Kasumi-1 (cell line): ENCODE measurements at places on chromosomes 3 and 15.

DNA sequence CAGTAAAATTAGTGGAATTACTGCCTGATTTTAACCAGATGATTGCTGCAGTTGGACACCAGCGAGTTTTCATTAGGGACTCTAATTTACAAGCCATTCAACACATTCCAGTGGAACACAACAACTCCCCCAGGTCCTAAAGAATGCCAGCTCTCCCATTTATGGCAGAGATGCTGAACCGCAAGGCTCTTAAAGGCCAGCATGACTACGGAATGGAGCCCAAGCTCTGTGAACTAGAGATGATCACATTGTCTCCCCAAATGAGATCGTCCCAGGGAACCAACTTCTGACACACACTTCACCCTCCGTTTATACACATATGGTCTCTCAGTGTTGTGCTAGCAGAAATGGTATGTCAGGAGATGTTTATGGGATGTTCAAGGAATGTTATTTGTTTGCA lies 446.2 kb upstream of the NR2F2 start:
- no peak for DNase-seq

GRCh38 chr3:165837058-165837525 lies at the start of gene BCHE:
TSS of gene BCHE (minus strand) at chr3:165837423. CDS start at chr3:165831033, 6,390 bp downstream.
- no peak for DNase-seq

DNA sequence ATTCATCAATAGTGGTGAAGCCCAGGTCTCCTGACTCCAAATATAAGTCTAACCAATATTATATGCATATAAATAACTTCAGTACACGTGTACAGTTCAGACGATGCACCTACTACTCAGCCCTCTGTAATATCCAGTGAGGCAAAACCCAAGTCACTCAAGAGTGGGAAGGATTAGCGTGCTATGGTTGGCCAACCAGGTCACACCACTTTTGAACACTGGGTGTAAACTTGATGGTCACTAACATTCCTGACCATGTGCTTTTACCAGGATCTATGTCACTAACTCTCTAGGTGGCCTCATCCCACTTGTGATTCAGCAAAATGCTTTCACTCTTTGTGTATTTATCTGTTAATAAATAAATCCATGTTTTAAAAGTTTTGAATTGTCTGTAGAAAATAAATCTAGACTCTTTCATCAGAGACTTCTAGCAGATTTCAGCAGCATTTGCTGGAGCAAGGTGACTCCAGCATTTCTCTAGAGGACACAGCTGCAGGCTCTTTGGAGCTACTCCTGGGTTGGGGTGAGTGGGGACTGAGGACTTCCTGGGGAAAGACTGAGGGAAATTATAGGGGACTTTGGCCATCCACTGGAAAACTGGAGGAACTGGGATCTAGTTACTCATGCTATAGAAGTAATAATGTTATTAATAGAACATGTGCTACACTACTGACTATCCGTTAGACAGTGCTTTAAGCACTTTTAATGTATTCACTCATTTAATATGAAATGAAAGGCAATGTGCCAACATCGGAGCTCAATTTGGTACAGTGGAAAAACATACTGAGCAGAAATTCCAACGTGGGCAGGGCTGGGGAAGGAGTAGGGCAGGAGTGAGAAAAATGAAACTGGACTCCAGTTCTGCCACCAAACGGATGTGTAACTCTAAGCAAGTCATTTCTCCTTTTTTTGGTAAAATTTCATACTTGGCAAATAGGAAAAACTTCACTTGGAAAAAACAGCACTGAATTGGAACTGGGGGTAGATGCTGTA lies 97.9 kb downstream of the RORA start:
- DNase-seq, result no peak

DNA sequence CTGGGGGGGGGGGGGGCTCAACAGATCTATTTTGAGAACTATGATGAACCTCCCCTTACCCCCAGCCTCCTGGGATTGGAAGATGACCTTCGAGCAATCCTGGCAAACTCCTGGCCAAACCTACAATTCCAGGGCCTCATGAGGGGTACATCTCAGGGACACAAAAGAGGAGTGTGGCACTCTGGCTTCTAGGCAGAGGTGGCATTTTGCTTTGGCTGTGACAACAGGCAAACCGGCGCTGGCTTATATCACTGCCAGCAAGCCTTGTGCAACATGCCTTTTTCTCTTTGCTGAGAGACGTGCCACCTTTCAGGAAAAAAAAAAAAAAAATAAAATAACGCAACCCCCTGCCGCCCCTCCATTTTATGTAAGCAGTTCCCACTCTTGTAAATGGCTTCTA lies 31.8 kb upstream of the FEZF2 start:
- DNase-seq, result no peak

GRCh38 chr3:195885036-195885891 lies 23.1 kb downstream of the TNK2 start:
- no peak for DNase-seq

- no peak for DNase-seq
These were observed 54.3 kb upstream of the GCSAM start for GRCh38 chr3:112187300-112187699.

- no peak for DNase-seq
These were observed 251.9 kb downstream of the CDIN1 start for GRCh38 chr15:36831125-36831903.

GRCh38 chr3:106457281-106458180 lies 588.7 kb upstream of the CBLB start:
- DNase-seq, result no peak

DNA sequence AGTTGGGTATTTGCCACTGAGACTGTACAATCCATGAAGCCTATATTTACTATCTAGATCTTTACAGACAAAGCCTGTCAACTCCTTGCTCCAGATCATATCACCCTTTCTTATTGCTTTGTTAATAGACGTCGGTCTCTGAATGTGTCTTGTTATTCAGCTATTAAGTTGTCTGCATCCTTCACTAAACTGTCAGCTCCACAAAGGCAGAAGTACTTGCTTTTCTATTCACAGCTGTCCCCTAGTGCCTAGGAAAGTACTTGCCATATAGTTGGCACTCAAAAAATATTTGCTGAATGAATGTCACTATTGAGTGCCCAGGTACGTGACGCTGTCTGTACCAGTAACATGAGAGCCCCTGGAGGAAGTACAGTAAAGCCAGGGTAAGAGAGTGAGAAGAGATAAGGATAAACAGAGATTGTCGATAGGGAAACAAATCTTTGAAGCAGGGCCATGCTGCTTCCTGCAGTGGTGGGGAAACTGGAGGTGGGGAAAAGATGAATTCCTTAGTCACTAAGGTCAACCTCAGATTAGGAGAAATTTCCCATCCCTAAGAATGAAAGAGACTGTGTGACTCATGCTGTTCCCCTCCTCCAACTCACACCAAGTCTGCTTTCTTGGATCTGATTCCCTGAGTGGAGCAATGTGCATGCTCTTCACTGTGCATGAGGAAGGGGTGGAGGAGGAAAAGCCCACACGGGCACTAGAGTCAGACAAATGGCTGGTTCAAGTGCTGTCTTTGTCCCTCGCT lies 36.3 kb downstream of the PRICKLE2 start:
- DNase-seq, result no peak

- DNase-seq, result no peak
These were observed 138.9 kb upstream of the SLC7A14 start for GRCh38 chr3:170724599-170725280.

DNA sequence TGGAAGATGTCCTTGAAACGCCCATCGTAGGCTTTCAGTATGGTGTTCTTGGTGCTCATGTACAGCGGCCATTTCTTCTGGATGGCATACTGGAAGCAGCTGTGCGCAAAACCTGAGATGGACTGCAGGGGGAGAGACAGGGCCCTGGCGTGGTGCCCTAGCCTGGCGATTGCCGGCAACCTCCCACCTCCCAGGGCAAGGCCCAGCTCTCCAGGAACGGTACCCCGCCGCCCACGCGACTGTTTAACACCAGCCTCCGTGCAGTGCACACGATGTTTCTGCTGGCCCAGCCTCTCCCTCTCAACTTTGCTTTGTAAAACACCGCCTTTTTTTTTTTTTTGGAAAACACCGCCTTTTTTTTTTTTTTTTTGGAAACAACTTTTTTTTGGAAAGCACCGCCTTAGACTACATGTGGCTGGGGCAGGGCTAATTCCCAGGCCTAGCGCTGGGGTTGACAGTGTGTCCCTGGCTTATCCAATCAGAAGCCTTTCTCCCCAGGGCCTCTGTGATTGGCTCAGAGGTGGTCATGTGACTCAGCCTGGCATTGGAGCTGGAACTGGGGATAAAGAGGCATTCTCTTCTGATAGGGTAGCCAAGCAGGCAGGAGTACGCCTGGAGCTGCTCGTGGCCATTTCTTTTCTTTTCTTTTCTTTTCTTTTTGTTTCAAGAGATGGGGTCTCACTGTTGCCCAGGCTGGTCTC lies 14.7 kb downstream of the IDH2 start:
- peak; percentile 38 for DNase-seq

DNA sequence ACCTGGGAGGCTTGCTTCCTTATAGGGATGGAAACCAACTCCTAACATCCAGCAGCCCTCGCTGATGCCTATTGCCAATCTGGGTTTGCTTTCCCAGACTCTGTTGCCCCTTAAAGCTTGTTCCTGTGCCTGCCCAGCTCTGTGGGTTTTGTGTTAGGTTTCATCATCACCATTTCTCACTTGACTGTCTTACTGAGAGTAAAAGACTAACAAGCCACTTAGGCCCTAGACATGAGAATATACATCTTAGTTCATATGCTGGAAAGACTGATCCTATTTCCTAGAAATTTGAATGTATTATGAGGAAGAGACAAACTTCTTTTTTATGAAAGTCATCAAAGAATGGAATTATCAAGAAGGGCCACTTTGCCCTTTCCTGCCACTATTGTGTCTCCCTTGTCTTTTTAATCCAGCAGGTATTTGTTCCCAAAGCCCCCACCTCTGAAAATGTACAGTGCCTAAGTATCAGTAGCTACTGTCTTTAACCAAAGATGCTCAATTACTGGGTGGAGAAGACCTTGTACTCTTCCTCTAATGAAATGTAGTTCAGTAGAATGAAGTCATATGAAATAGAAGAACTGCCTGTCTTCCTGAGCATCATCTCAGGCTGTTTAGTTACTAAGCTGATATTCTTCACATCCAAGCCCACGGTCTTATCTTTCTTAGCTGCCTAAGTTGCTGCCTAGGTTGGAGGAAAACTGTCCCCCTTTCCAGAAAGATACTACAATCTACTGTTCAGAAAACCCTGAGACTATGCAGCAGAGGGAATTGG lies 59.8 kb upstream of the ZPLD1 start:
- no peak for DNase-seq

DNA sequence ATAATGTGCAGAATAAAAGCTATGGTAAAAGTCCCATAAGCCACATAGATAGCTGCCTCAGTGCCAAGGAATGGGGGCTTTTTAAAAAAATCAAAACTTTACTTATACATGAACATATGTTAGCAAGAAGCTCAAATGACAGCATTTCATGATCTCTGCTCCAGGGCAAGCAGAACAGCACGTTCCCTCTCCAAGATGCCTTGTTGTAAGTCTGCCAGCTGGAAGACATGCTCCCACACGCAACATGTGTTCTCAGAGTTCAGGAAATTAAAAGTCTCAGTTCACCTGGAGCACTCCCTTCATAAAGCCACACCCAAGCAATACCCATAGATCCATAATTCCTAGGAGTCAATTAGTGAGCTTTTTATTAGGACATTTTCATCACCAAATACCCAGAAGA lies 52.2 kb downstream of the ABI3BP start:
- no peak for DNase-seq

DNA sequence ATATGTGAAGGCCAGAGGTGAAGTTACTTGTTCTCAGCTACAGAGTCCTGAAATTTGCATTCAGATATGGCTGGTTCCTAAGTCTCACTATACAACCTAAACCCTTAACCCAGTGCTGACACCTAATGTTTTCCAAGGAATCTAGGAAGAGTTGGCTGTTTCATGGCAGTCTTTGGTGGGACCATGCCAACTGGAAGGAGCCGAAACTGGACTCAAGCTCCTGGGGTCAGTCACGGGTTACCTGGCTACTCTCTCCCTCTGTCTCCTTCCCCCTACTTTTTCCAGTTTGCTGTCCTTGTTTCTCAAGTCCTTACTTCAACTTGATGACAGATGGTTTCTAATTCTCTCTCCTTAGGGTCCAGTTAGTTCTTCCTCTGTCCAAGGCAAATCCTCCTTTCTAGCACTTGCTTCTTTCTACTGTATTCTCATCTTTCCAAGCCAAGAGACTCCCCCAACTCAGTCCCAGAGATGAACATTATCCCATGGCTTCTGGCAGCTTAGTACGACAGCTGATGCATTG lies 88.6 kb upstream of the COL6A5 start:
- DNase-seq, result no peak

DNA sequence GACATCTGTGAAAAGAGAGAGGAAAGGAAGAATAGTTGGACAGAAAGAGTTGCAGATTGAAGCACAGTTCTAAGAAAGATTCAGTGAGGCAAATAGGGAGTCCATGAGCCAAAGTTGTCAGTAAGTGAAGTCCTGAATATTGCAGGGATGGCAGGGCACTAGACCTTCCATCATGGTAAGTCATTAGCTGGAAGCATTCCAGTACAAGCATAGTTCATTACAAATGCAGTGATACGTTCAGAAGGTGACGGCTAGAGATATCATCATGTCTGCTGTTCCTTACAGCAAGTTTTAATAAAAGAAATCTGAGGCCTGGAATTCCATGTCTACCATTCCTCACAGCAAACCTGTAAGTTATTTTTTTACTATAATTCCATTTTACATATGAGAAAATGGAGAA lies 720.1 kb downstream of the GBE1 start:
- no peak for DNase-seq

DNA sequence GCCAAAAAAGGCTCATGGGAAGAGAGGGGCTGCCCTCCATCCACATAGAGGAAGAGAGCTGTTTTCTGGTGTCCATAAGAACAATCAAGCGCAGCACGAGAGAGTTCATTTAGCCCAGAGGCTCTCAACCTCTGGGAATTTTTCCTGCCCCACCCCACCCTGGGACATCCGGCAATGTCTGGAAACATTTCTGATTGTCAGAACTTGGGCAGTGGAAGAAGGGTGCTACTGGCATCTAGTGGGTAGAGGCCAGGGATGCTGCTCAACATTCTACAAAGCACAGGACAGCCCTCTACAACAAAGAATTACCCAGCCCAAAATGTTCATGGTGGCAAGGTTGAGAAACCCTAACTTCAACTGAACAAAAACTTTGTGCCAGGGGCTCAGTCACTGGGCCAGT lies 92.9 kb downstream of the RAB11A start:
- no peak for DNase-seq

DNA sequence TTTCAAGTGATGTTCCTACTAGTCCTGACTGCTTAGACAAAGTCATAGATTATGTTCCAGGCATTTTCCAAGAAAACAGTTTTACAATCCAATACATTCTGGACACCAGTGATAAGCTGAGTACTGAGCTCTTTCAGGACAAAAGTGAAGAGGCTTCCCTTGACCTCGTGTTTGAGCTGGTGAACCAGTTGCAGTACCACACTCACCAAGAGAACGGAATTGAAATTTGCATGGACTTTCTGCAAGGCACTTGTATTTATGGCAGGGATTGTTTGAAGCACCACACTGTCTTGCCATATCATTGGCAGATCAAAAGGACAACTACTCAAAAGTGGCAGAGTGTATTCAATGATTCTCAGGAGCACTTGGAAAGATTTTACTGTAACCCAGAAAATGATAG lies 3.8 kb downstream of the TIPARP start:
- DNase-seq, result no peak
